ENCODE measurements at places on chromosomes 12 and 14.

DNA sequence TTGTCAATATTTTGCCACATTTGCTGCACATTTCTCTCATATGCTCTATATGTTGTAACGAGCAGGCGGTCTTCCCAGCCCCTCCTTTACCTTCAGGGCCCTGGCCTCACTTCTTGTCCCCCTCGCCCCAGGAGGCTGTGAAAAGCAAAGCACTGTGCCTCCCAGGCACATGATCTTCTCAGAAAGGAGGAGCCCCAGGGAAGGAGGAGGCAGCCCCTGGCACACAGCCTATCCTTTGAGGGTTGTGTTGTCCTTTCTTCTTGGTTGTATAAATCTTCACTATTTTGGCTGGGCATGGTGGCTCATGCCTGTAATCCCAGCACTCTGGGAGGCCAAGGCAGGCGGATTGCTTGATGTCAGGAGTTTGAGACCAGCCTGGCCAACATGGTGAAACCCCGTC is 77.0 kb downstream of the PPP2R5C start:
- DNase-seq, result no peak

DNA sequence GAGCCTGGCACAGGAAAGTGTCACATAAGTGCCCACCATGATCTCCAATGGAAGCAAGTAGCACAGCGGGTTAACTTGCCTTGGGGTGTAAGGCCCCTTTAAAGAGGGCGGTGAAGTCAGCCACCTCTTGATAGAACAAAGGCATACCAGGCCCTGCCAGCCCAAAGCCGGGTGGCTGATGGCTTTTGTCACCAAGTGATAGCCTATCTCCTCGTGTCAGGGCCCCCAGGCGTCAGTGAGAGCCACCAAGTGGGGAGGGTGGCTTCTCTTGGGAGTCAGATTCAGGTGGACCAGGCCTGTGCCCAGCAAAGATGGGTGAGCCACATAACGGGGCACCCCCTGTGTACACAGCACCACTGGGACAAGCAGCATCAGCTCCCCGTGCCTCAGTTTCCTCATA is 8.3 kb upstream of the MYL2 start:
- no peak for DNase-seq

GRCh38 chr14:104130974-104131651 is 7.3 kb upstream of the KIF26A start:
- peak; percentile 56 for DNase-seq

- DNase-seq, result no peak
Observed at GRCh38 chr12:101963697-101964096, 86.3 kb downstream of the DRAM1 start.

DNA sequence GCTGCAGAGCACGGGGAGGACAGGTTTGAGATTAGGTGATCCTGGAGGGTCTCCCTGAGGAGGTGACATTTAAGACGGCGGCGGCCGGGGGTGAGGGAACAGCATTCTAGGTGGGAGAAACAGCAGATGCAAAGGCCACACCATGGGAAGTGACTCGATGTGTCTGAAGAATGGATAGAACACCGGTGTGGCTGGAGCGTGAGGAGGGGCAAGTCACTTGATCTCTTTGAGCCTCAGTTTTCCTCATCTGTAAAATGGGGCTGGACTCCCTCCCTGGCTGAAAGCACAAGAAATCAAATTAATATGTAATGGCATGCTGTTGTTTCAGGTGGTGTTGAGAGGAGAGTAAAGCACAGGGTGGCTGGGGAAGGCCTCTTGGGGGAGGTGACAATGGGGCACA is 10.0 kb upstream of the NCOR2 start:
- DNase-seq, result no peak

GRCh38 chr12:111242184-111242583 is 126.7 kb downstream of the PHETA1 start:
- no peak for DNase-seq

GRCh38 chr12:96225994-96226399 is 31.8 kb downstream of the ELK3 start:
- no peak for DNase-seq

DNA sequence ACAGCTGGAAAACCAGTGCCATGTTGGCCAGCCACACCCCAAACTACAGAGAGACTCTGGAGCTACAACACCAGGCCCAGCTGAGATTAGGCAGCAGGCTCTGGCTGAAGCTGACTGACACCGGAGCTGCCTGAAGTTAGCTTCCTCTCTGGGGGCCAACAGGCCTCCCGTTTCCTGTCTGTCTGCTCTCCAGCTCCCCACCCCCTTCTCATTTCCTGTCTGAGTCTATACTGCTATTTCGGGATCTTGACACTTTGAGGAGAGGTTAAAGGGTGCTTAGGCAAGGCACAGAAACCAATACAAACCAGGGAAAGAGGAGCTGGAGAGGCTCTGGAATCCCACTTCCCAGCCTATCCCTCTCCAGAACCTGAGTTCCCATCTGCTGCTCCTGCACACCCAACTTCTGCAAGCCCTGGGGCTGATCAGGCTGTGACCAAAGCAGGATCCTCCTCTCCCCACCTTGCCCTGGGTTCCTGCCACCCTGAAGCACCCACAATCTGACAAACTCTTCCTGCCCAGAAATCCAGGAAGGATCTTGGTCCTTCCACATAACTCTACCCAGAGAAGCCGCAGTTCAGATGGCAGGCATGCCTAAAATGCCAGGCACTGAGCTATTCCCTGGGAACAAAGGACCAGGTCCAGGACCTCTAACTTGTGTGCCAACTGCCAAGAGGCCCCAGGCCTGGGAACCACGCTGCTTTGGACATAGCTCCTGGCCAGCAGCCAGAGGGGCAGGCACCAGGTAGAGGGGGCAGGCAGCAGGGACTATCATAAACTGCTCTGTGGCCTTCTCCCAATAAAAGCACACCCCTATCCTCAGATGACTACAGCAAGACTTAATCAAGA is 39.9 kb downstream of the PRPF40B start:
- DNase-seq, result peak; percentile 79

DNA sequence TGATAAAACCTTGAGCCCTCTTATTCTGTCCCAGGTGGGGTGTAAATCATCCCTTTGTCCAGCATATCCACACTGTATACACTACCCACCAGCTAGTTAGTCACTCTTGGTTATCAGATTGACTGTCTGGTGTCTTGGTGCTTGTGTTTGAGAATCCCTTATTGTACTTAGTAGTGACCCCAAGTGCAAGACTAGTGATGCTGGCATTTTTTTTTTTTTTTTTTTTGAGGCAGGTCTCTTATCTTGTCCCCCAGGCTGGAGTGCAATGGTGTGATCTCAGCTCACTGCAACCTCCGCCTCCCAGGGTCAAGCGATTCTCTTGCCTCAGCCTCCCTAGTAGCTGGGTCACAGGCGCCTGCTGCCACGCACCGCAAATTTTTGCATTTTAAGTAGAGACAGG is 5.8 kb downstream of the VRK1 start:
- no peak for DNase-seq

GRCh38 chr12:124386661-124387527 is 92.0 kb downstream of the RFLNA start:
- no peak for DNase-seq

GRCh38 chr14:69313176-69313575 is 53.2 kb downstream of the GALNT16 start:
- peak; percentile 30 for DNase-seq

DNA sequence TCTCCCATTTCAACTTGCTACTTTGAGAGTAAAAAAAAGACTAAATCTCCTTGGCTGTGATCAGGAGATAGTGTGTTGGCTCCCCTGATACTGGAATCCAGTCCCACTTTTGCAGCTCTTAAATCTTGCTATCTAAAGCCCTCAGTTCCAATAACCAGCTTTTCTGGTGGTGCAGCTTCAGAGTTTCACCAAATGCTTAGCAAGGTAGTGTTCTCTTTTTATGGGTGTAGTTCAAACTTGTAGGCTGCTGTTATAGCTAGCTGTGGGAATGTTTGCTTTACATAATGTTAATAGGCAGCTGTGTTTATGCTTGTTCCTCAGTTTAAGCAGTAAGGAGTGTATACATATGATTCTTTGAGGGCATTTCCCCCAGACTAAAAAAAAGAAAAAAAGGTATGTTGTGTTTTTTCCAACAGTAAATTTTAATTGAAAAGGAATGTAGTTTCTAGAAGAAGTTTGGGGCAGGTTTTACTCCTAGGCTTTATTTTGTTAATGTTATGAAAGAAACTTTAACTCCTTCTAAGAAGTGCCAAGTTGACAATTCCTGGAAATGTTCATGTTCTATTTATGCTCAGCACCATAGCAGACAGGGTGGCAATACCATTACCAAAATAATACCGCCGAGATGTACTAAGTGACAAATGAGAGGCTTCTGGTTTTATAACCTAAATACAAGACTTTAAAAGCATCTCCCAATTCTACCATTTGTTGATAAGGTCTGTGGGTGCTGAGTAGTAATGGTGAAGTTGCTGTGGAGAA is 12.1 kb downstream of the CRADD start:
- no peak for DNase-seq

GRCh38 chr14:51336734-51337133 is 96.7 kb downstream of the TMX1 start:
- no peak for DNase-seq

GRCh38 chr12:75850721-75851462 is 180.7 kb downstream of the PHLDA1 start:
- DNase-seq, result no peak

DNA sequence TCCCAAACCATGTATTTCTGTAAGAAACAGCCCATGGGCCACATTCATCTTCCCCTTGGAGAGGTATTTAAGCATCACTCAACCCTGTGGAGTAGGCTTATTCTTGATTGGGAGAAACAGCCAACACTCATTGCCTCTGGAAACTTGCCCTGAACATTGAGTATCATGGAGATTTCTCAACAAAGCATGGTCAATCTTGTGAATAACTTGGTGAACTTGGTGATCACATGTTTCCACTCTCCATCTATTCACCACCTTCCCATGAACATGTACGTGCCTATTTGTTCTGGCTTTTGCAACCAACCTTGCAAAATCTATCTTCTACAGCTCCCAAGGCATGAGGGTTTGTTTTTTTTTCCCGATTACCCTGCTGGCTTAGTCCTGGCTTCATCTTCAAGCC is 163.2 kb downstream of the PAH start:
- DNase-seq, result no peak

GRCh38 chr14:53054457-53054856 is 98.7 kb downstream of the DDHD1 start:
- no peak for DNase-seq

- DNase-seq, result no peak
Observed at GRCh38 chr12:123265851-123266678, 5.6 kb downstream of the CDK2AP1 start.

DNA sequence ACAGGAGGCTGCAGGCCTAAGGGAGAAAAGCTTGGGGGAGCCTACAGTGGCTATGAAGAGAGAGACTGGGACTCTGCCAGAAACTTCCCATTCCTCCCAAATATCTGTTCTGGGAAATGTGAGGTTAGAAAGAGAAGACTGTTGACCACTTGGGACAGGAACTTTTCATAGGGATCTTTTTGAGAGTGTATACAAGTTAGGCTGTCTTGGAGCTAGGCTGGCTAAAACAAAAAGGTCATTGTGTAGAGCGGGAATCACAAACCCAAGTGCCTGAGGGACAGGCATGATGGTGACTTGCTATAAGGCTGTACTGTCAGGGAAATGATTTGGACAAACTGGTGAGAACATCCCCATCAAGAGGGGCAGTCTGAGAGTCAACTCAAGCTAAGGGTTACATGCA is 175.1 kb downstream of the GRIP1 start:
- no peak for DNase-seq

- peak; percentile 45 for DNase-seq
Observed at GRCh38 chr14:96162741-96163140, 41.9 kb upstream of the BDKRB2 start.

DNA sequence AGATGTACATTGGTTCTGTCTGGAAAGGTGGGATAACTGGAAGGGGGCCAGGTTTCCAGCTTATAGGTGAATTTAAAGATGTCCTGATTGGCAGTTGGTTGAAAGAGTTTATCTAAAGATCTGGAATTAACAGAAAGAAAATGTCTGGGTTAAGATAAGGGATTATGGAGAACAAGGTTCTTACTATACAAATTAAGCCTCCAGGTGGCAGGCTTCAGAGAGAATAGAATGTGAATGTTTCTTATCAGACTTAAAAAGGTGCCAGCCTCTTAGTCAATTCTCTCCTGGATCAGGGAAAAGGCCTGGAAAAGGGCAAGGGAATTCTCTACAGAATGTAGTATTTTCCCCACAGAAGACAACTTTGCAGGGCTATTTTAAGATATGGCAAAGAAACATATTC is 53.1 kb downstream of the CNTN1 start:
- DNase-seq, result no peak

DNA sequence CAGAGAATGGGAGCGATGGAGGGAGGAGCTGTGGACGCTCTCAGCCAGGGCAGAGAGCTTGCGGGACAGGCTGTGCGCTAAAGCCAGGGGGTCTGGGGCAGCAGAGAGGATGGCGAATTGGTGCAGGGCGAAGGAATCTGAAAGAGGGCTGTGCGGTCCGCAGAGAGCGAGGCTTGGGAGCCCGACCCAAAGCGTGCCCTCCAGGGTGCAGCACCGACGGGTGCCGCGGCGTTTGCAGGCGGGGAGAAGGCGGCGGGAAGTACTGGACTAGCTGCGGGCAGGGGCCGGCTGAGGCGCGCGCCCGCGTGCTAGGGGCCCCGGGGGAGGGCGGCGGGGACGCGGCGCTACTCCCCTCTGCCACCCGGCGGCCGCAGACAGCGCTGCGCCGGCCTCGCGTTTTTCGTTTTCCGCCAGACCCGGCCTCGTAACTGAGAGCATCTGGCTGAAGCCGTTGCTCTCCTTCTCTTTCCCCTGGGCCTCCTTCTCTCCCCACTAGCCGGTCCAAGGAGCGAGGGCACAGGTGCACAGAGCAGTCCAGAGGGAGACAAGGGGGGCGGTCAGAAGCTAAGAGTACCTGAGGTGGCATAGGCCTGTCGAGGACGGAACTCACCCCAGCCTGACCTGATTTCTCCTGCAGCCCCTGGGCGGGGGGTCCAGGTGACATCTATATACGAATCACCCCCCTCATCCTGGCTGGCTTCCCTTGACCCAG is 24.9 kb downstream of the SLC6A12 start:
- DNase-seq, result peak; percentile 77

GRCh38 chr14:36619853-36620252 is 37.4 kb upstream of the NKX2-8 start:
- no peak for DNase-seq

- DNase-seq, result no peak
Observed at GRCh38 chr12:48934312-48934706, 9.0 kb upstream of the FKBP11 start.

DNA sequence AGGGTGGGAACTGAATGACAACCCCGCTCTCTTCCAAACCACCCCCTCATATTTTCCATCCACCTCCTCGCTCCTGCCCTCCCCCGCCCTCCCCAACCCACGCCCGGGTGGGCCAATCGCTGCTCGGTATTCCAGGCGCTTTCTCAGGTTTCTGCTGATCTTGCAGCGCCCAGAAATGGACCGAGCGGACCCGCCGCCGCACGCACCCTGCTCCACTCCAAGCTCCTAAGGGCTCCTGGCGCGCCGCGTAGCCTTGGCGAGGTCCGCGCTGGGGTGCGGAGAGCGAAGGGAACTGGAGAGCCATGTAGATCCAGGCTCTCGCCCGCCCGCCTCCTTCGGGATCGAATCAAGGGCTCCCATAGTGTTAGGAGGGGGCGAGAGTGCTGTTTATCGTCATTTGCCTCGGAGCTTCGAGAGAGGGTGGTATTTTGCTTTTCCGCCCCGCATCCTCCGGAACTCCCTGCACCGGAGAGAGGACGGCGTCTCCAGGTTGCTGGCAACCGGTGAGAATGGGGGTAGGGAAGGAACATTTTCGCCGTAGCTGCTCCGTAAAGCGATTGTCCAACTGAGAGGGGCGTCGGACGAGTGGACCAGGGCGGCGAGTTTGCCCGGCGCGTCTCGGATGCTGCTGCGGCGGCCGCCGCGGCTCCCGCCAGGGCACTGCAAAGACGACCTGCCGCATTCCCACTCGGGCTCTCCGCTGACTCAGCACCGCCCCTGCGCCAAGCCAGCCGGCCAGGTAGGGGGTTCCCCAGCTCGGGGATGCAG is at the start of gene KCNA1:
Gene KCNA1, plus strand, starts transcription at position 172 of the 768 bp plus-strand sequence. CDS start 1,474 bp downstream, outside the sequence.
- DNase-seq, result peak; percentile 52

Data from sciatic nerve (tissue), 2 donors.